HS-27A (cell line): ENCODE measurements at places on chromosomes 16 and 17.
A peak's percentile ranks its signal among the peaks of the same experiment; 100 is the strongest.

- DNase-seq = no peak
These were observed 36.3 kb downstream of the DHRS7C start for GRCh38 chr17:9755083-9755482.

- no peak for DNase-seq
These were observed 9.1 kb downstream of the ABHD15 start for GRCh38 chr17:29557739-29558116.

- no peak for DNase-seq
These were observed 5.8 kb downstream of the TMEM231 start for GRCh38 chr16:75550211-75550662.

DNA sequence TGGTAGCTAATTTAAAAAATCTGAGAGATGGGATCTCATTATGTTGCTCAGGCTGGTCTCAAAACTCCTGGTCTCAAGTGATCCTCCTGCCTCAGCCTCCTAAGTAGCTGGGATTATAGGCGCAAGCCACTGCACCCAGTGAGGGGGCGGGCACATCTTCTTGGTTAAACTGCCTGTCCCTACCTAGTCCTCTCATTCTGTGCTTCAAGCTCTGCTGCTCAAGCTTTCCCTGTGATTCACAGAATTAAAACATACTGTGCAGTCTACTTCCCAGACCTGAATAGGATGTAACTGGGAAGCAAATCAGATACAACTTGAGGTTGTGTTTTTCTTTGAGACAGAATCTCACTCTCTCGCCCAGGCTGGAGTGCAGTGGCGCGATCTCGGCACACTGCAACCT, 2.3 kb downstream of the MRPL38 start:
- no peak for DNase-seq

DNA sequence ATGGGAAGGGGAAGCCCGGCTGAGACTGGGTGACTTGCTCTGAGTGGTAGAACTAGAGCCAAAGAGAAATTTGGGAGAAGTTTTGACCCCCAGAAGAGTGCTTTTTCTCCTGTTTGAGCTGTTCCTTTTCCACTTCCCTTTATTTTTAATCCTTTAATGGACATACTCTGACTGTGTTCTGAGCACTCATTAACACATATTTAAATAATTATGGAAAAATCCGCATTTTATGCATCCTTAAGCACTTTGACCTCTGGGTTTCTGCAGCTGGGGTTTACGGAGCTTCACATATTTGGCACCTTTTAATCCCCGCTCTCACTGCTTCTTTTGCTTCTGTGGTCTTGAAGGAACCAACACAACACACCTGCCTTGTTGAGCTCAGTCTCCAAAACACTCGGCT, 114.7 kb downstream of the FOXL1 start:
- DNase-seq = no peak

DNA sequence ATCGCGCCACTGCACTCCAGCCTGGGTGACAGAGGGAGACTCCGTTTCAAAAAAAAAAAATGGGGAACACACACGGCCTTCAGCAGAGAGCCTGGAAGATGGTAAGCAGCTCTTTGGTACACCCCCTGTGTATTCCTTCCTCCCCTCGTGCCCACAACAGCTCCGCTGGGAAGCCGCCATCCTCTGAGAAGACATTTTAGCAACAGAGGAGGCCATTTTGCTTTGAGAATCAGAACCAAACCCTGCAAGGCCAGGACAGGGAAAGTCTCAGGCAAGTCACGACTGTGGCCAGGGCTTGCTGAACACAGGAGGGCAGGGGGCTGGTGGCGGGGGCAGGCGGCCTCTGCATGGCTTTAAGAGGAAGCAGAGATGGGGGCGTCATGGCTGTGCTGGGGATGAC, 45.7 kb downstream of the SOCS1 start:
- no peak for DNase-seq

DNA sequence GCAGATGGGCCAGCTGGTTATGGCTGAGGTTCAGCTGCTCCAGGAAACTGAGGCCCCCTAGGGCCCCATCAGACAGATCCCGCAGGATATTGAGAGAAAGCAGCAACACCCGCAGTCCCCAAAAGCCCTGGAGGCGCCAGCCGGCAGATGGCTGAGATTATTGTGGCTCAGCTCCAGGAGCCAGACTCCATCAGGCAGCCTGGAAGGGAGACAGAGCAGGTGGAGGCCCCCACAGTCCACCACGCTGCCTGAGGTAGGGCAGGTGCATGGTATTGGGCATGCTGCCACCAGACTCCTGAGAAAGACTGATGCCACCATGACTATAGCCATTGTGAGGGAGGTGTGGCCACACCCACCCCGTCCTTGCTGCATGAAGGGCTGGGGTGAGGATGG, 9.5 kb upstream of the TMEM101 start:
- no peak for DNase-seq

DNA sequence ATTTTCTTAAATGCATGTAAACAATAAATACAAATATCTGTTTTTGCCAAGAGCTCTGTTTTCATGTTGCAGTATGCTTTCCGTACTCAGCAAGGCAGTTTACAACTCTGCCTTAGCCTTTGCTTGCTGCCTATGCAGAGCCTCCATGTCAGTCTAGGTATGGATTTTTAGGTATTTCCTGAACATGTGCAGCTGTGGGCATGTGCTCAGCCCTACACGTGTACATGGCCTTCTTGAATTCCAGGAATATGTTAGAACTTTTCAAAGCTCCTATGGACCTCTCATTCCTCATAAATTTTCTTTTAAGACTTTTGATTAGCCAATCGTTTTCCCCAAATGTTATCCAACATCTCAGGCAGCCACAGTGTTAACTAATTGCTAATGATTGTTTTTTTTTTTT, 63.8 kb downstream of the SYCE1L start:
- no peak for DNase-seq

DNA sequence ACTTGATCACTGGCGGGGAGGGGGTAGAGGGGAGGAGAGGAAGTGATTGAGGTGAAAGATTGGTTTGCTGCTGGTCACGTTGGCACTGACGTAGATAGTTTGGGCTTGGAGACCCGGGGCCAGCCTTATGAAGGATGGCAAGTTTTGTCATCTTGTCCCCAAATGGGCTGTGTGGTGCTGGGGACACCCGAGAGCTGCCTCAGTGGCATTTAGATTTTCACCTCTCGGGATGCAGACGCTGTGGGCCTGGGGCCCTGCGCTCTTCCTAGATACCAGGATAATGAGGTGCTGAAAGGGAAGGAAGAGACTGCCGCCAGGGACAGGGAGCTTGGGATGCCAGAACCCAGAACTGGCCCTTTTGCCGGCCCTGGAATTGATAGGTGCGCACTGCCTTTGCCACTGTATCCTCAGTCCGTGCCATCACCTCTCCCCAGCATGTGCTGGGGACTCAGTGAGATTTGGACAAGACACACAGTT, 1.4 kb upstream of the SOCS3 start:
- no peak for DNase-seq

GRCh38 chr16:4494746-4495490, 18.7 kb downstream of the HMOX2 start:
- peak; percentile 76 for DNase-seq

DNA sequence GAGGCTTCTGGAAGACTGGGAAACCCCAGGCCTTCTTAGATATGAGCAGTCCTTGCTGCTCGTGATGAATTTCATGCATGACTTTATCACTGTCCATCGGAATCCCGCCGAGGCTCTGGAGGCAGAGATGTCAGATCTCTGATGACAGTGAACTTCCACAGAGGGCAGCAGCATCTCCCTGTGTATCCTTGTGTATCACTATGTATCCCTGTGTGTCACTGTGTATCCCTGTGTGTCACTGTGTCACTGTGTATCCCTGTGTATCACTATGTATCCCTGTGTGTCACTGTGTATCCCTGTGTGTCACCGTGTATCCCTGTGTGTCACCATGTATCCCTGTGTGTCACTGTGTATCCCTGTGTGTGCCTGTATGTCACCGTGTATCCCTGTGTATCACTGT, 160.2 kb upstream of the CHMP6 start:
- no peak for DNase-seq

DNA sequence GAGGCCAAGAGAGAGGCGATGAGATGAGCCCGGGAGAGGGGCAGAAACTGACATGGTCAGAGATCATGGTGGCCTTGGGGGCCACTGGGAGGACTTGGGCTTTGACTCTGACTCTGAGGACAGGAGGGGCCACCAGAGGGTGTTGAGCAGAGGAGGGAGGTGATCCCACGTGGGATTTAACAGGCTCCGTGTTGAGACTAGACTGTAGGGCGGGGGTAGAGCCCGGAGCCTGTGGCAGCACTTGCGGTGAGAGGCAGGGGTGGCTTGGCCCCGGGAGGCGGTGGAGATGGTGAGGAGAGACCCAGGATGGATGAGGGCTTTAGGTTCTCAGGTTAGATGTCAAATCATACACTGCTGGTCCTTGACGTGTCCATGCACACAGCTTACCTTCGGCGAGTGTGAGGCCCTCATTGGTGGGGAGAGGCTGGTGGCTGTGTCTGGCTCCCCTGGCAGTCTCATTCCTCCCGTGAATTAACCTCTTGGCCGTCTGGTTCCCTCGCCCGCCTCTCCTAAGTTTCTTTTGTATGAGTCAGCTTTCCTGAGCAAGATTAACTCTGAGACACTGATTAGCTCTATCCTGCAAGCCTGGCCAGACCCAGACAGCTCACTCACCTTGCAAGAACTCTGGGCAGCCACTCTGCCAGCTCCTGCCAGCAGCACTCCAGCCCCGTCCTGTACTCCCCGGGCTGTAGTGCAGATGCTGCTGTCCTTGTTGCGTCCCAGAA, 39.7 kb downstream of the VPS35L start:
- no peak for DNase-seq

GRCh38 chr16:8084882-8085281, 505.4 kb downstream of the TMEM114 start:
- DNase-seq = no peak

- no peak for DNase-seq
These were observed 6.0 kb downstream of the DDX19B start for GRCh38 chr16:70304892-70305448.

GRCh38 chr17:44557651-44558285, 484 bp downstream of the FZD2 start:
- no peak for DNase-seq

DNA sequence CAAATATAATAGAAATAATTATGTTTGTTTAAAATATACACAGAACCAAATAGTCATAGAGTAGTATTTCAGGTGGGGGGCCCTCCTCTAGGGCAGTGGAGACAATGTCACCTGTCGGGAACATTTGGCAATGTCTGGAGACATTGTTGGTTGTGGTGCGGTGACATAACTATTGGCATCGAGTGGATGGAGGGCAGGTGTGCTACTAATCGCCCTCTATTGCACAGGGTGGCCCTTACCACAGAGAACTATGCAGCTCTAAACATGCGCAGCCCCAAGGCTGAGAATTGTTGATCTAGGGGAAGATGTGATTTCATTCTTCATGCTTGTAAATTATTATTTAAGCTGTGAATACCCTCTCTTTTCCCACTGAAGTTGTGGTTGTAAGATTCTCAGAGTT, 594.0 kb downstream of the WWOX start:
- DNase-seq = no peak

- no peak for DNase-seq
These were observed 674.0 kb upstream of the SOX9 start for GRCh38 chr17:71446645-71447437.

- DNase-seq = no peak
These were observed 192.2 kb upstream of the WSCD1 start for GRCh38 chr17:5877948-5878347.

GRCh38 chr17:43003542-43004172, 2.9 kb upstream of the IFI35 start:
- DNase-seq = no peak

GRCh38 chr17:17076066-17076465, 33.8 kb downstream of the MPRIP start:
- DNase-seq = no peak

GRCh38 chr17:45431531-45432404, 902 bp downstream of the ARHGAP27 start:
- DNase-seq = peak; percentile 31

GRCh38 chr16:11078812-11079459, 134.6 kb downstream of the CLEC16A start:
- no peak for DNase-seq

DNA sequence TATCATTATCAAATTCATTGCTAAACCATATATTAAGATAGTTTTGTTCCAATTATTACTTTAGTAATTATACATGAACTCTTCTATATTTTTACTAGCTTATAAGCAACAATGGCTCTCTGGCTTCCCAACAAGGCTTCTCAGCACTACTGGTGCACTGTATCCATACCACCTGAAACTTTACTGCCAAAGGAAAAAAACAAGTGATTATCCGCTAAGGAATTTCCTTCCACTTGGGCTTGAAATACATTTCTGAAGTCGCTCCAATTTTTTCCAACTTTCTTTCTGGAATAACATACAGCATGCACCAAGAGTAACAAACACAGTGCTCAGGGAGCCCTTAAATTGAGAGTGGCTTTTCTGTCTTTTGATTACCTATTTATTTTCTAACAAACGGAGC, 2.1 kb downstream of the CSNK2A2 start:
- DNase-seq = no peak

- no peak for DNase-seq
These were observed at the start of gene VTN for GRCh38 chr17:28370035-28370743. Gene VTN, minus strand, starts transcription at chr17:28370307. Its CDS starts 104 bp downstream, at chr17:28370203.

DNA sequence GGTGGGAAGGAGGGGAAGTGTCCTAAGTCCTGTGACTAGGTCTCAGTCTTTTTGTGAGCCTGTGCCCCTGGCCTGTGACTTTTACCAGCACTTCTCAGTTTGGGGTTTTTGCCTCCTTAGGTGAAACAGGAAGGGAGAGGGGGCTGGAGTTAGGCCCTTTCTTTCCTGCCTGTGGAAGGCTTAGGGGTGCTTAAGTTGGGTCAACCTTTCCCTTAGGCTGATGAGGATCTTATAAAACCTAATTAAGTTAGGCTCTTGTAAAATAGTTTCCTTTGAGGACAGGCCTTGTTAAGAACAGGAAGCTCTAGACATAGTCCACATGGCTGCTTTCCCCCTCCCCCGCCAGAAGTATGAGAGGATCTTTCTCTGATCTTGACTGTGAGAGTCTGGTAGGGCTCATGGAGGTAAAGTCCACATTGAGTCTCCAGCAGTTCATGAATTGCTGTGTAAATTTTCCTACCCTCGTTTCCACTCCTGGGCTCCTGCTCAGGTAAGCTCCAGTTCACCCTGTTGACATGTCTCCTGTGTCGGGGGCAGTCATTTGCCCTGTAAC, 17.0 kb upstream of the DNASE1 start:
- DNase-seq = no peak
